ENCODE measurements at places on chromosomes 6 and 20.
A peak's percentile ranks its signal among the peaks of the same experiment; 100 is the strongest.

DNA sequence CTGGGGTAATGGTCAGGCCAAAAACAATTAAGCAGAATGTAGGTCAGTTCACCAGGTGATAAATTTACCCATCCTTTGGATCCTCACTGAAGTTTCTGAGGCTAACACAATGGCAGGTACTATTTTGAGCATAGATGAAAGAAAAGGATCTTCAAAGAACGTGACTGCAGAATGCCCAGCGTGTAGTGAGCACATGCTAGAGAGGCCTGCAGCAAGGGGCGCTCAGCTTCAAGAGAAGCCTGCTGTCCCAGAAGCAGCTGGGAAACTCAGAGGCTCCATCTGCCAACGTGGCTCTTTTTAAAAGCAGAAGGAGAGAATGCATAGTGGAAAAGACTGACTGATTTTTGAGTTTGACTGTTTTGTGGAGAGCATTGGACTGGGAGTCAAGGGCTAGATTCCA is 57.4 kb downstream of the CD83 start:
- DNase-seq: no peak

- DNase-seq: no peak
These were observed 120.6 kb downstream of the AKAP7 start for GRCh38 chr6:131255911-131256310.

GRCh38 chr20:25984933-25985332 is 288.3 kb upstream of the ZNF337 start:
- DNase-seq: peak; percentile 41

DNA sequence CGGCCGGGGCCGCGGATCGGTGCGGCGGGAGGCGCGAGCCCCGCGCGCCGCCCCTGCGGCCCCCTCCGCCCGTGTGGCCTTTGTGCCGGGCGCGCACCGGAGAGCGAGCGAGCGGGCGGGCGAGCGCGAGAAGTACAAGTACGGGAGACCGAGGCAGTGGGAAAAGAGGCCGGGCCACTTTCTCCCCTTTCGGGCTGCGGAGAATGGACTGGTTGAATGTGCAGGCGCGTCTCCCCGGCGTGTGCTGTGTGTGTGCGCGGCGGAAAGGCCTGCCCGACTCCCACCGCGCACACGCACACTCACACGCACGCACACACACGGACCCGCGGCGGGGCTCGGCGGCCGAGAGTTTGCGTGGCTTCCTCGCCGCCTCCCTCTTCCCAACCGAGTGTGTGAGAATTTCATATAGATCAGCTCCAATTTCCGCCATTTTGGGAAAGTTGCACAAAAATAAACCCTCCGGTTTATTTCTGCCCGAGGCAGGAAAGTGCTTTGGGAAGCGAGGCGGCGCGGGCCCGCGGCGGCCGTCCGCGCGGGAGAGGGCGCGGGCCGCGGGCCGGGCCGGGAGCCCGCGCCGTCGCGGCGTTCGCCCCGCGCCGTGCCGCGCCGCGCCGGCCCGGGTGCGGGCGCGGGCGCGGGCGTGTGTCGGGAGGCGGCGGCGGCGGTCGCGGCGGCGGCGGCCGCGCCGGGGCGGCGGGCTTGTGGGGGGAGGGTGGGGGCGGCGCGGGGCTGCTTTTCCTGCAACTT is 1.1 kb downstream of the L3MBTL3 start:
- peak; percentile 75 for DNase-seq

DNA sequence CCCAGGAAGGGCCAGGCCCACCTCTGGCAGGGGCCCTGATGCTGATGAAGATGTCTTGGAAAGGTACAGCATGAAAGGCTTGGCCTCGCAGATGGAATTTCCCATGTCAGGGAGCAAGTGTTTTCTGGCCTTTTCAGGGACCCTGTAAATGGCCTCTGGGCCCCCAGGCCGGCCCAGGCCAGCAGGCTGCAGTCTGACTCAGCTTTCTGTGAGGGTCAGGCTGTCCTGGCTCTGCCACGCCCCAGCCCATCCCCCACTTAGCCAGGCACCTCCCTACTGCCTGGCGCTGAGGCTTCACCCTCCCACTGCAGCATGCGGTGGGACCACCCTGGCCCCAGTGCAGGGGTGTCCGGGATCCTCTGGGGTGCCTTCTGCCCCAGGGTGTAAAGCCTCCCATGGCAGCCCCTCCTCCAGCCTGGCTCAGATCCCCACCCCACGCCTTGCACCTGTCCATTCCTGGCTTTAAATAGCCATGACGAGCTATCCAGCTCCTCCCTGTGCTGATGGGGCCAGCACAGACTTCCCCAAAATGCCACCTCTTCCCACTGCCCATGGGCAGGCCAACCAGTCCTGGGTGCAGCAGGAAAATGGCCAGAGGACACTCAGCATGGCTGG is 35.6 kb upstream of the GATA5 start:
- DNase-seq: no peak

GRCh38 chr20:3613821-3614440 is 49.3 kb downstream of the GFRA4 start:
- DNase-seq: no peak

DNA sequence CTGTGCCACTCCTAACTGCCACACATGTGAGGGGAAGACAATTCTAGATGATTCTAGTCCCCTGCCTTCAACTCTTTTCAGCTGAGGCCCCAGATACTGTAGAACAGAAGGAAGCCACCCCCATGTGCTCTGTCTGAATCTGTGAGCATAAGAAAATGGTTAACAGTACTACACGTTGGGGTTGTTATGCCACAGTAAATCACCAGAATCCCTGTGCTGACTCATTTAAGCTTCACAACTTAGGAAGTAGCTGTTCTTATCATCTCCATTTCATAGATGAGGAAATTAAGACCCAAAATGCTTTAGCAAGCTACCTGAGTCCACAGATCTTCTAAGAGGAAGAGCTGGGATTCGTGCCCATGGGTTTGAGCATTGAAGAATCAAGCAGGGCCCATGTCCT is 27.4 kb upstream of the SCRT2 start:
- DNase-seq: no peak

DNA sequence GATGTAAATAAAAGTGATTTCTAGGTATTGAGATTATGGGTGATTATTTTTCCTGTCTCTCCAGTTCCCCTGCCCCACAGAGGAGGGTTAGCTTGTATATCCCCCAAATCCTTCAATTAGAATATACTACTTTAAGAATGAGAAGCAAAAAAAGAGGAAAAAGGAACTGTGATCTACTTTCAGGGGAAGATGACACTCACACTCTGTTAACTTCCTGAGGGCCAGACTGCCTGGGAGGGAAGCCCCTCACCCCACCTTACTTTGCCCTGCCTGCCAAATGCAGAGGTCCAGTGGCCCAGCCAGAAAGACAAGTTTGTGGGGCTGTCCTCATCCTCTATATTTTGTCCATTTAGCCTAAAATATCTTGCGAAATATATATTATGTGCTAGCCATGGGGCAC is 9.2 kb upstream of the LY86 start:
- no peak for DNase-seq

GRCh38 chr6:42846505-42846904 is 32.9 kb upstream of the RPL7L1 start:
- DNase-seq: no peak

DNA sequence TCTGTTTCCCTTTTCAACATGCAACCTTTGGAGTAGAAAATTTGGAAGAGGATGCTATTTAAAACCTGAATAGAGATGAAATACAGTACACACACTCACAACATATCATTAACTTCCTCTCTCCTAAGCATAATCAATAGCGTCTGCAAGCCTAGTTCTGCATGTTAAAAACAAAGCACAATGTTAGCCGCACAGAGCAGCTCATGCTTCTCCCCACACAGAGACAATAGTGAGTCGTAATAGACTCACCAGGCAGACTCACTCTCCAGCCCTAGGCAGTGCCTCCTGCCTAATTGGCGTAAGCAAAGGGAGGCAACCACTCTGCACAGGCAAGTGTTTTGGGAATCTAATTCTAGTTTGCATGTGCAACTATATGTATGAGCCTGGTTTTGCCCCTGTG is 45.8 kb upstream of the ARID1B start:
- no peak for DNase-seq

DNA sequence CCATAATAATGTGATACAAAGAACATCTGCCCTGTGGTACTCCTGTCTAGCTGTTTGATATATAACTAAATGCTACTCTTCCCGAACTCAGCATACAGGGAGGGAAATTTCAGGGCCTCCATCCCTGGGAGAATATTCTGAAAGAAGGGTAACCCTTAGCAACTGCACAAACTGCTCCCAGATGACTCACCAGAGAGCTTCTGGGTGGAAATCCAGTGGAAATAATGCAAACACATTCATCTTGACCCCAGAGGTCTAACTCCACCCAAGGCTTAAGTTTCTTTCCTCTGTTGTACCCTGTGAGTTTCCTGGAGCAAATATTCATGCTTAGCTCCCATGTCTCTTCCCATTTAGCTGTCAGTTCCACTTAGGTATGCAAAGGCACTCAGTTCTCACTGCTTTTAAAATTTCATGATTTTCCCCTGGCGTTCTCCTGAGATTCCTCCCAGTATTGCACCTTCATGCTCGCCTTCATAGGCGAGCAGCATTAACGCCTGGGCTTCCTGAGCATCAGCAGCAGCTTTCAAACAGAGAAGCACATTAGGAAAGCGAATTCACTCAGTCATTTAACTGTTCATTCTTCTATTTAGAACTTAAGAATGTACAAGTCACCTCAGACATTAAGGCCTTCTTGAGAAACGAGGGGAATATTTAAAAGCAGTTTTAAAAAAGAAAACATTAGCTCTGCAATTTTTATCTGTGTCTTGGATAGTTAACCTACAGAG is 43.8 kb upstream of the LAMA4 start:
- DNase-seq: no peak

GRCh38 chr6:79949233-79949632 is 1.9 kb upstream of the ELOVL4 start:
- peak; percentile 63 for DNase-seq

GRCh38 chr6:31356216-31356945 is 598 bp downstream of the HLA-B start:
- peak; percentile 78 for DNase-seq

DNA sequence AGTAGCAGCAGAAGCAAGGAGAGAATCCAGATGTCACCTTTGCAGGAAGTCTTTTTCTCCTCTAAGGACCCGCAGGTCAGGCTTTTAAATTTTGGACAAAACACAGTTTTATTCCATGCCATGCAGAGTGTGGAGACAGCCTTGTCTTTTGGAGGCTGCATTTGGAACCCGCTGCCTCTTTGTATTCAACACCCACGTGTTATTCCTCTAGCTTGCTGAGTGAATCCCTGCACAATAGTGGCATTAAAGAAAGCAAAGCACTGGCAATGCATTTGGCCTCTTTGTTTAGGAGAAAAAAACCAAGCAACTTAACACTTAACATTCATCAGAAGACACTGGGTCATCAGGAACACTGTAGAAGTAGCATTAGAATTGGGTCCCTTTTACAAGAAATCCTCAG is 43.5 kb downstream of the TFAP2B start:
- no peak for DNase-seq

- no peak for DNase-seq
These were observed 1.4 kb upstream of the HSP90AB1 start for GRCh38 chr6:44245391-44245911.

All from B cell (primary cell).